ENCODE measurements at places on chromosomes 5 and 9.

DNA sequence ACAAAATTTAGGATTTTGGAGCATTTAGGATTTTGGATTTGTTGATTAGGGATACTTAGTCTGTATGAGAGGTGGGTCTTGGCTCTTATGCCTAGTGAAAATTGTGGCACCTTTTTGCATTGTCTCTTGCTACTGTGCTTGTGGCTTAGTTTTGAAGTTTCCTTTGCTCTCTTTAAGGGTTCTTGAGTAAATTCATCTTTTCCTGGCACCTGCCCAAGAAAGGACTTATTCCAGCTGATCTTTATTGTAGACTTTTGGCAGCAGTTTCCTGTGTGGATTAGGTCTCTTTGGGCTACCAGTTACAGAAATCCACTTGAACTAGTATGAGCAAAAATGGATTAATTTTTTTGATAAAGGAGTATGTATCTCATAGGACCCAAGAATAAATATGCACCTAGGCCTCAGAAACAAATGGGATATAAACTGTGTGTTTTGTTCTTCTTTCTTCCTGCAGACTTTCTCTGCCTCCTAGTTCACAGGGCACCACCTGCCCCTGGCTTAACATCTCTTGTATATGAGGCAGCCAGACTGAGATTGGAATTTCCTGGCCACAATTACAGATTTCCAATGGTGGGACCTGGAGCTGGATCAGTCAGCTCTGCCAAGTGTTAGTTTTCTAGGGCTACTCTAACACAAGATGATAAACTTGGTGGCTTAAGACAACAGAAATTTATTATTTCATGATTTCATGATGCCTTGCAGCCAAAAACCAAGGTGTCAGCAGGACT lies 44.6 kb downstream of the FOCAD start:
- no peak for DNase-seq

- DNase-seq: peak; percentile 21
Observed at GRCh38 chr5:65790371-65791163, 68.6 kb downstream of the NLN start.

GRCh38 chr5:39946356-39947045 lies 521.7 kb upstream of the DAB2 start:
- no peak for DNase-seq

- no peak for DNase-seq
Observed at GRCh38 chr5:116930616-116931015, 356.0 kb upstream of the SEMA6A start.

GRCh38 chr9:34896112-34896511 lies 62.0 kb upstream of the PHF24 start:
- no peak for DNase-seq

DNA sequence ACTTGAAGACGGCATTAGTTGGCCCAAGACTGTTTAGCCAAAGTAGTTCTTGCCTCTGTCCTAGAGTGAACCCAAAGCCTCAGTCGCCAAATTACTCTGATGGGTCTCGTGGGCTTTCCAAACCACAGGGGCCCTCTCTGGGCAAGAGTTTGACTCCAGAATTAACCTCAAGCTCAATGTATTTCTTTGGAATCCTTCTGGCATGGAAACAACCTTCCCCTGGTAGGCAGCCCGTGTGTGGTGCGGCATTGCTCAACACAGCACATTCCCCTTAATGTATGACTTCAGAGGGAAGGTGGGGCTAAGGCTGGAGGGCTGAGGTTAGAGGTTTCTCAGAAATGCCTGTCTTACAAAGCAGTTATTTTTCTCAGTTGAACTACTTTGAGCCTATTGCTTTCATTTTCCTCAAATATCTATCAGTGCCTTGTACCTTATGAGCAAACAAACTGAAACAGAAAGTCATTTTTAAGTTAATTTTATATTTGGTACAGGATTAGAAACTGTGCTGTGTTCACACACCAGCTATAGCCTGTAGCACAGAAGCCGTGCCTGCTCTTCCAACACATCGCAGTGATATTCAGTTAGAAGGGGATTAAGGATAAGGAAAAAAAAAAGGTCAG lies 123.9 kb upstream of the HAPLN1 start:
- DNase-seq: peak; percentile 6

DNA sequence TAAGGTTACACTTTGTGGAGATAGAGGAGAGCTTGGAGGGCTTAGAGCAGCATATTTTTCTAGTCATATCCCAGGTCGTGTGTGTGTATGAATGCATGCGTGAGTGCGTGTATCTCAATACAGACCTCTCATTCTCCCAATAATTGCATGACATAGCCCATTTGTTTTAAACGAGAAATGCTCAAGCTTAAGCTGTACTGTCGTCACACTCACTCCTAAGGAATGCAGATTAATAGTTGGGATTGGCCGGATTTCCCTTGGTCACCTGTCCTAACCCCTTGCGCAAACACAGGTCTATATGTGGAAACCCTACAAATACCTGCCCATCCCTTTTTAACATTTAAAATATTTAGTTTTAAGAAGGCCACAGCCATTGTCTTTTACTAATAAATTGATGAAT lies 165.8 kb downstream of the SEMA5A start:
- DNase-seq: no peak

DNA sequence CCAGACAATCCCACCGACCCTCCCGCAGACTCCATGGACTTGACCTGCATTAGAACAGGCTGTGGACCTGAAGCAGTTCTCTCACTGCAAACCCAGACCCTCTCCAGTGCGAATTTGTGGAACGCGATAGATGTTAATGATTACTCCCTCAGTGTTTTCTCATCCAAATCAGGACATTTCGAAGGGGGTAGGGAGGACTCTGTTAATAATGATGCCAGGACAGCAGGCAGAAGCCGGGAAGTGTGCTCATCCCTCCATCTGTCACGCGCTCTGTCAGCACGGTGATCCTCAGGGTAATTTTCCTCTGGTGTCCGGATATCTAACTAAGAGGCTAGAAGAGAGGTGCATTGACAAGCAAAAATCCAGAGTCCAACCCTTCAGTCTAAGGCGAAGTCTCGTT lies 18.8 kb downstream of the RAPGEF1 start:
- no peak for DNase-seq

GRCh38 chr5:60699288-60699608 lies 718 bp downstream of the DEPDC1B start:
- no peak for DNase-seq

DNA sequence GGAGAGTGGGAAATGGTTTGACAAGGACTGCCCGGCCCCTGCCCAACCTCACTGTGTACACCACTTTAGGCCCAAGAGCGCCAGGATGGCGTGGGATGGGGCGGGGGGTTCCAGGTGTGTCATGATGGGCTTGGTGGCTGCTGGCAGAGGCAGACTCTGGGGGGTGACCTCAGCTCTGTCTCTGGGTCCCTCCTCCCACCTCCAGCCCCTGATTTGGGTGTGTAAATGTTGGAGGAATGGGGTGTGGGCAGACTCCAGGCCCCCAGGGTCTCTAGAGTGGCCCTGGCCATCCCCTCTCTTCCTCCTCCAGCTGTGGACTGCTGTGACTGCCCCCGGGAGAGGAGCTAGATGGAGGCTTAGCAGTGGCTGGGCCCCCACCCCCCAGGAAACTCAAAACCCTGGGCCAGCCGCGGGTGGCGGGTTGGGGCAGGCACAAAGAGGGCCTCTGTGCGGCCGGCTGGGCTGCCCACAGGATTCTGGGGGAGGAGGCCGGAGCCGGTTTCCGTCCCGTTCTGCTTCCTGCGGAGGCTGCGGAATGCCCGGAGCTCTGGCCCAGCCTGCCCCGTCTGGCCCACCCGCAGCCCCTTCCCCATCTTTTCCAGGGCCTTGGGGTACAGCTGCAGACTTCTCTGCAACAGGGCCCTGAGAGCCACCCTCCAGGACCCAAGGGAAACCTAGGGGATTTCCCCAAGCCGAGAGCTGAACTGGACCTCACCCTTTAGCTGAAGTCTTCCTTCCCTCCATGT lies 23.1 kb downstream of the CXXC5 start:
- DNase-seq: no peak

GRCh38 chr9:117400171-117400570 lies 14.7 kb downstream of the ASTN2 start:
- DNase-seq: no peak

DNA sequence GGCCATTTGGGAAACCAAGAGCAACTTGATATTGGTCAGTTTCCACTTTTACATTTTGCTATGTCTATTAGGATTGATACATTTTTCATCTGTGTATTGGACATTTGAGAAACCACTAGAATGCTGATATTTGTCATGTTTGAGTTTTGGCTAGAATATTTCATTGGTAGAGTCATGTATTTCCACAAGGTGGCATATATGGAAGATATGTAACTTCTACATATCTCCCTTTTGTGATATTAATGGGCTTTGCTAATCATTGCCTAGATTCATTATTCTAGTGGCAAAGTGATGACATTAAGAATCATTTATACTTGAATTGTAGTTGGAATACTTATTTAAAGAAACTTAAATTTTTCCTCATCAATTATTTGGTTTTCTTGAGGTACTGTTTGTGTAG lies 692.9 kb upstream of the EDIL3 start:
- no peak for DNase-seq
